ENCODE measurements at places on chromosomes 5 and 9. TPM values are rescaled to one million over a fixed set of nuclear protein-coding genes. Genes with fewer than 3 reads are reported as not detected.

DNA sequence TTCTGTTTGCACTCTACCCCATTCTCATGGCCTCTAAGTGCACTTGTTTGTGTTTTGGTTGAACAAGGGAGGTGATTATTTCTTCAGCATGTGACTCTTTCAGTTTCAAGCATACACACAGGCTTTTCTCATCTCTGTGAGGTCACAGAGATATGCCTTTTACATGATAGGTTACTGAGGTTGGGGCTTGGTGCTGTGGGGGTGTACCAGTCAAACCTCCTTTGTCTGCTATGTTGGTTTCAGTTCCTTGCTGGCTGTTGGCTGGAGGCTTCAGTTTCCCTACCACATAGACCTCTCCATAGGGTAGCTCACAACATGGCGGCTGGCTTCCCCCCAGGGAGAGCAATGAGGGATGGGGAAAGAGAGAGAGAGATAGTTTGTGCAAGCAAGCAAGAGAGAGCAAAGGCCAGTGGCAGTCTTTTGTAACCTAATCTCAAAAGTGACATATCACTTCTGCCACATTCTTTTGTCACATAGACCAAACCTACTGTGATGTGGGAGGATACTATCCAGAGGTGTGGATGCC is 96.7 kb upstream of the SEMA6A start:
- no peak for DNase-seq

Gene NPDC1
- total RNA-seq, result 31.5 TPM

Gene MYOT
- not detected for total RNA-seq

Gene KLF9
- total RNA-seq, result 6.0 TPM

Data from HT1080 (cell line).